GM12892 (cell line): ENCODE measurements at places on chromosomes 11 and 22.

- no peak for DNase-seq
These were observed 29.8 kb downstream of the NUP98 start for GRCh38 chr11:3767536-3767935.

- DNase-seq, result no peak
These were observed 87.5 kb upstream of the SESN3 start for GRCh38 chr11:95318498-95318897.

GRCh38 chr11:66910669-66911068, 47.5 kb downstream of the PC start:
- DNase-seq, result no peak

- DNase-seq, result no peak
These were observed 48.8 kb downstream of the PACS1 start for GRCh38 chr11:66118847-66119246.

- DNase-seq, result no peak
These were observed 18.8 kb downstream of the VPS37C start for GRCh38 chr11:61142424-61142823.

DNA sequence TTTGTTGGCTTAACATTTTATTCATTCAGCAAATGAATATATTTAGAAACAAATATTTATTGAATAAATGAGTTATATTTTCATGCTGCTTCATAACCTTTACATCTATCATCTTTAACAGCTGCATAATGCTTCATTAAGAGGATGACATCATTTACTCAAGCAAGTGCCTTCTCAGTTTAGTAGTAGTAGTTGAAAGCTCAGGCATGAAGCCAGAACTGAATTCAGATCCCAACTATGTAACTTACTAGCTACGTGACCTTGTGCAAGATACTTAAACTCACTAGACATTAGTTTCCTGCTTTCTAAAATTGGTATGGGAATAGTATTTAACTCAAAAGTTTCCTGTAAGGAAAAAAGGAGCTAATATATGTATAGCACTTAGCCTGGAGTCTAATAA, 90.3 kb downstream of the TMPRSS5 start:
- DNase-seq, result no peak

GRCh38 chr11:16987205-16987568, 27.0 kb downstream of the PLEKHA7 start:
- DNase-seq, result no peak

GRCh38 chr11:122131126-122131525, 15.1 kb upstream of the BLID start:
- no peak for DNase-seq

DNA sequence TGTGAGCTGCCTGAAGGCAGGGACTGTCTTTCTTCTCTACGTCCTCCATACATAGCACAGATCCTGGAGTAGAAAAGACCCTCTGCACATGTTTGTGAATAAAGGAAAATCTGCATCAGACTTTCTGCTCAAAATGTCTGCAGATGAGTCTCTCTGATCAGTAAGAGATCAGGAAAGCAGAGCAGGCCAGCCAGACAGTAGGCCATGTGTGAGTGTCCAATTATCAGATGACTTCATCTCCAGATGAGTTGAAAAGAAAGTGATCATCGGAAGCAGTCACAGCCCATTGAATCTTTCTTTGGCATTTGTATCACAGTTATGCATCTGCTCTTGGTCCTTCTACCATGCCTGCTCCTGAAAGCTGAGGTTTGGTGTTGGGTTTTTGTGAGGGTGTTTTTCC, 298.7 kb upstream of the NCAM1 start:
- no peak for DNase-seq

GRCh38 chr22:17486313-17486712, 77.0 kb upstream of the SLC25A18 start:
- DNase-seq, result no peak

- no peak for DNase-seq
These were observed 308.8 kb downstream of the TBC1D22A start for GRCh38 chr22:47071078-47071806.

- DNase-seq, result no peak
These were observed 16.8 kb upstream of the P2RY2 start for GRCh38 chr11:73201249-73201648.

GRCh38 chr11:67561971-67562619, 21.5 kb upstream of the GSTP1 start:
- no peak for DNase-seq

DNA sequence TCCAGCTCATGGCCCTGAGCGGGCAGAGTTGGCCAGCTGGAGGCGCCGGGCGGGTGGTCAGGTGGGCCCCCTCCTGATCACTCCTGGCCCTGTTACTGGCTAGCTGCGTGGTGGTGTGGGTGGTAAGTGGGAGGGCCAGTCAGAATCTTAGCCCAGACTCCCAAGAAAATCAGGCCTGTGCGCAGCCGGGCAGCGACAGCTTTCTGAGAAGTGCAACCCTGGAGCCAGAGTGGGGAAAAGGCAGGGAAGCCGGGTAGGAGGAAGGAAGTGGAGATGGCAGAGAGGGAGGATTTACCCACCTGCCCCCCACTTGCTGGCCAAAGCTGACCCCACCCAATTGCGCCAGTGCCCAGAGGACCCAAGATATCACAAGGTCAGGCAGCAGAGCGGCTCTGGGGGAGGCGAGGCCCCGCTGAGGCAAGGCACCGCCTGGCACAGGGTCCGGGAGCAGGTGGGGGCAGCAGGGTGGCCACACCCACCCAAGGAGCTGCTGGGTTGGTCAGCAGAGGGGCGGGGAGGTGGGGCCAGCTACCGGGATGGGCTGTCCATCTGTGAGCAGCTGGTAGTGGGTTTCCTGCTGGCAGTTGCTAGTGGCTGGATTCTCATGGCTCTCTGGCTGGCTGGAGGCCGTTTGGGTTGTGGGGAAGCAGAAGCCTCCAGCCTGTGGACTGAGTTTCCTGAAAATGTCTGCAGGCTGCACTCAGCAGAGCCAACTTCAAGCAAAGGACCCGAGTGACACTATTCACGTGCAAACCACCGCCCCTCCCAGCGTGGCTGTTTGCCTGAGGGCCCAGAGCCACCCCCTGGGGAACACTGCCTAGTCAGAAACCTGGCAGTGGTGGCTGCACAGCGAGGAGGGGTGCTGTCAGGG, 196.4 kb downstream of the IGLL1 start:
- no peak for DNase-seq

DNA sequence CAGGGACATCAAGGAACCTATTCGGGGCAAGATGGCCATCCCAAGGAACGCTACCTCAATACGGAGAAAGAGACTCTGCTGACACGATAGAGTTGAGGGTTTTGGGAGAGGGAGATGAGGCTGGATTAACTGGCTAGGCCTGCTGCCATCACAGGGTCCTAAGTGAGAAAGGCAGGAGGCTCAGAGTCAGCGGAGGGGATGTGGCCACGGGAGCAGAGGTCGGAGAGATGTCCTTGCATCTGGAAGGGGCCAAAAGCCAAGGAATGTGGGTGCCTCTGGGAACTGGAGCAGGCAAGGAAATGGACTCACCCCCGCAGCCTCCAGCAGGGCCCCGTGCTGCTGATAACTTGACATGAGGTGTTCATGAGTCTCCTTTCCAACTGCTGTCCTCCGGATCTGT, 31.0 kb upstream of the RFPL3 start:
- DNase-seq, result no peak

GRCh38 chr11:36988556-36988955, 390.5 kb upstream of the RAG2 start:
- DNase-seq, result no peak

GRCh38 chr11:95154514-95154913, 64.9 kb downstream of the ENDOD1 start:
- DNase-seq, result no peak

- DNase-seq, result no peak
These were observed 4.1 kb downstream of the ROBO3 start for GRCh38 chr11:124869331-124869730.

- DNase-seq, result no peak
These were observed 35.0 kb upstream of the SCGB1A1 start for GRCh38 chr11:62383822-62384221.

- no peak for DNase-seq
These were observed 478.5 kb upstream of the CCDC90B start for GRCh38 chr11:83764643-83765042.

- DNase-seq, result no peak
These were observed 140.0 kb downstream of the SWAP70 start for GRCh38 chr11:9803685-9804418.

- DNase-seq, result no peak
These were observed 87.5 kb downstream of the TP53I11 start for GRCh38 chr11:44863231-44863630.

- peak; percentile 5 for DNase-seq
These were observed 55.2 kb downstream of the PANX1 start for GRCh38 chr11:94183886-94184264.

DNA sequence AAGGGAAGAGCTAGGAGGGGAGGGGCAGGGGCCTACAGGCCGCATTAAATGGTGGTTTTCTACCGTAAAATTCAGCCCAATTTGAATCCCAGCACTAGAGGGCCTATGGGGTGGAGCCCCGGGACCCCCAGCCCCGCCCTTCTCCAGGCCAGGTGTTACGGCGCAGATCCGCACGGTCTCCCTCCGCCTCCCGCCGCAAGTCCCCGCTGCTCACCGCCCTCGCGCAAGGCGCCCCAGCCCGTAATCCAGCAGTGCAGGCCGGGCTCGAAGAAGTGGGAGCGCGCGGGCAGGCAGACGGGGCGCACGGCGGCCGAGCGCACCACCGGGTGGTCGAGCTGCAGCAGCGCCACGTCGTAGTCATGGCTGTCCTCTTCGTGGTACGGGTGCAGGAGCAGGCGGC, 17.3 kb downstream of the KCTD17 start:
- no peak for DNase-seq

DNA sequence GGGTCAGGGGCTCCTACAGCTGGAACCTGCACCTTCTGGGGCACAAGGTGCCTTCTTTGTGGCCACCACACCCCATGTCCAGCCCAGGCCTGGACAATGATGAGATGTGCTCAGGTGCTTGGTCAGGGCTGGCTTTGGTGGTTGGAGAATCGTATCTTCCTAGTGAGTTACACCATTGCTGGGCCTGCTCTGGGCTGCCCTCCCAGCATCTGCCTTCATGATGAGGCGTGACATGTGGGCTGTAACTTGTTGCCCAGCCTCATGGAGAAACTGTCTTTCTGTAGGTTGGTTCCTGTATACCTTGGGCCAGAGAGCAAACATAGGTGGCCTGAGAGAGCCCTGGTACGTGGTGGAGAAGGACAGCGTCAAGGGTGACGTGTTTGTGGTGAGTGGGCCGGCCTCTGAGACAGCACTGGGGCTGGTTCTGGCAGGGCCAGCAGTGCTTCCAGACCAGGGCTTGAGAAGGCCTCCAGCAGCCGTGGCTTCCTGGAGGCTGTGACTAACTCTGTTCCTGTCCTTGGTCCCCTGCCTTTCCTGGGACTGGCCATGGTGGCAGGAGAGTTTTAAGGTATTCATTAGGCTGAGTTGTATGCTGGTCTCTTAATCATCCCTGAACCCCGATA, 18.1 kb downstream of the TRMU start:
- no peak for DNase-seq

DNA sequence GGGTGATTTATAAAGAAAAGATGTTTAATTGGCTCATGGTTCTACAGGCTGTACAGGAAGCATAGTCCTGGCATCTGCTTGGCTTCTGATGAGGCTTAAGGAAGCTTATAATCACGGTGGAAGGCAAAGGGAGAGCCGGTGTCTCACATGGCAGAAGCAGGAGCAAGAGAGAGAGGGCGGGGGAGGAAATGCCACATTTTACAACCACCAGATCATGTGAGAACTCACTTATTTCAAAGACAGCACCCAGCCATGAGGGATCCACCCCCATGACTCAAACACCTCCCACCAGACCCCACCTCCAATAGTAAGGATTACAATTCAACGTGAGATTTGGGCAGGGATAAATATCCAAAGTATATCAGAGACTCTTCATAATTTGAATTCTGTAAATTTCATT, 200.7 kb downstream of the MSANTD4 start:
- no peak for DNase-seq
